ENCODE measurements at places on chromosomes 3 and 15.
A peak's percentile ranks its signal among the peaks of the same experiment; 100 is the strongest.

GRCh38 chr3:112653881-112654300 lies 12.9 kb upstream of the CCDC80 start:
- no peak for DNase-seq

DNA sequence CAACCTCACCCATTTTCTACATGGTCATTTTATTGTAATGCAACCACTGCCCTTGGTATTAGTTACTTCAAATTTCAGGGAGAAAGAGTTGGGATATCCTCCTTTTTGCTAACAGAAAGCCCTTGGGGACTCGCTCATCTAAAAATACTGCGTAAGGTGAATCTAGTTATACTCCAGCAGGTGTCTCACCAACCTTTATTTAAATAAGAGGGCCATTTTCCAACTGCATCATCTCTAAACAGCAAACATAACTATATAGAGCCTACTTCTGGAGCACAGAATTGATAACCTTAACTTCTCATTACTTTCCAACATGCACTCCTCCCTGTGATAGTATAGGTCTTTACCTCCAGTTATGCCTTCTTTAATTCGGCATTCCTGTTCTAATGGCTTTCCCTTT lies 77.5 kb downstream of the TBL1XR1 start:
- no peak for DNase-seq

GRCh38 chr3:126693921-126694320 lies 10.1 kb upstream of the CHCHD6 start:
- DNase-seq, result no peak

GRCh38 chr3:52128118-52128683 lies 26.0 kb downstream of the POC1A start:
- no peak for DNase-seq

- no peak for DNase-seq
Observed at GRCh38 chr15:55899537-55899936, 93.9 kb downstream of the NEDD4 start.

DNA sequence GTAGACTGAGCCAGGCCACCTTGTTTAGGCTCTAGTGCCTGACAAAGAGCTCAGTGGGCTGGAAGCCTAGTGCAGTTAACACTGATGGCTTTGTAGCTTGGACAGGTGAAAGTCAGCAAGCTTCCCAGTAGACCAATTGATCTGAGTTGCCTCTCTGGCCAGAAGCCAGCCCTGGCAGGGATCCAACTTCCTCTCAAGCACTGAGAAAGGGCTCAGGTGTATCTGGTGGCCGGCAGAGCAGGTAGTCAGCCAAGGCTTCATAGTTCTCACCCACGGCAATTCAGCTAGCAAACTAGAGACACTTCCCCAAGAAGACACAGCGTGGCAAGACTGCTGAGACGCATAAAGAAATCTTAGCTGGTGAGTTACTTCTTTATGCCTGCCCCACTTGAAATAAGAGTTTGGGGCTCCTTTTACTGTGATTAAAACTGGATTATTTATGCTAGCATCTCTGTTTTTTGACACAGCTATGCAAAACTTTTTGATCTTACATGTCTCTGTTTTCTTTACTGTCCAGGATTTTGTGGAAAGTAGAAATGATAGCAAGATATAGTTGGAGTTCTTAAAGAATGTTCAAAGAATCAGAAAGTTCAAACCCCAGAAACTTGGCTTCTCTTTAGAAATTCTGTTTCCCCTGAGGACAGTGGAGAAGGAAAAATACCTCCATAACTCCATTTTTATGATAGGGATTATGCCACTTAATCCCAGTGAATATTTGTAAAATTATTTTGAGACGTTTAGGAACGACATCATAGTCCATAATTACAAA lies 8.4 kb upstream of the CA12 start:
- DNase-seq, result no peak

DNA sequence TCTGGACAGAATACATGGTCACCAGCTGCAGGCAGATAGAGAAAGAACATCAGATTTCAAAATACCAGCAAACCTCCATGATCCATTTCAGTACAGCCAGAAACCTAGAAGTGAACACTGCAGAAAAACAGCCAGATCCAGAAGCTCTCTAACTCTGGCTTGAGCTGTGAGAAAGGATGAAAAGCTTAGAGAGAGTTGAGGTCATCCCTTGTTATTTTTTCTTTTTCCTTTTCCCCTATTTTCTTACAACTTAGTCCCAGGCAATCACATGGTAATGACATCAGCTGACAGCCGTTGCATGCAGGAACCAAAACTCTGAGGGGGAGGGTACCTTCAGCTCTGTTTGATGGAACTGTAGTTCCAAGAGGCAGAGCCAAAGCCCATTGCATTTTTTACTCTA lies 113.2 kb downstream of the TCF12 start:
- peak; percentile 53 for DNase-seq

DNA sequence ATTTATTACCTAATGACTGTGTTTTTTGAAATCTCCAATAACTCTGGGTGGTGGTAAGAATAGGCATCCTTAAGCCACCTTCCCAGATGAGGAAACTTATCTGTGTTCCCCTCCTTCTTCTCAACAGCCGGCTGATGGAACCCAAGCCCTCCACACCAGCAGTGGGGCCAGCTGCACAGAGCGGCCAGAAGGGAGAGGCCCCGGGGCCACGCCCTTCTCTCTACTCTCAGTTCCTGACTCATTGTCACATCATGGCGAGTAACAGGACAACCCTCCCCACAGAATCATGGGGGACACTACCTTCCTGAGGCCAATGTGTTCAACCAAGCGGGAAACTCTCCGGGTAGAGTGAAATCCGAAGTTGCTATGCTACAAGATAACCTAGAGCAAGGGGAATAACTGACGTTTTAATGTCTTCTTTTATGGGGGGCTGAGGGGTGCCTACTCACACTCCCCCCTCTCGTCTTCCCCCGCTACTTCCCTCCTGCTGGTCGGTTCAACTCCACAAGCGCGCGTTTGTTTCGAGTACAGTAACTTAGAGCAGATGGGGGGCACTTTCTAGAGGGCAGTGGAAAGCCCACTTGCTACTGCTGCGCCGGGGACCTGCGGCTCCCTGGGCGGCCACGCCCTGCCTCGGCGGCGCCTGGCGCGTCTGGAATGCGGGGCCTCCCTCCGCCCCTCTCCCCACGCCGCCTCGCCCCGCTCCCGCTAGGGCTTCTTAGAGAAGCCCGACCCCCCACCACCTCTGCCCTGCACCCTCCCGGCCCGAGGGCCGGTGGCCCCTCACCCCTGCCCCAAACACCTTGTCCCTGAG lies 621 bp downstream of the ANXA2 start:
- peak; percentile 66 for DNase-seq

DNA sequence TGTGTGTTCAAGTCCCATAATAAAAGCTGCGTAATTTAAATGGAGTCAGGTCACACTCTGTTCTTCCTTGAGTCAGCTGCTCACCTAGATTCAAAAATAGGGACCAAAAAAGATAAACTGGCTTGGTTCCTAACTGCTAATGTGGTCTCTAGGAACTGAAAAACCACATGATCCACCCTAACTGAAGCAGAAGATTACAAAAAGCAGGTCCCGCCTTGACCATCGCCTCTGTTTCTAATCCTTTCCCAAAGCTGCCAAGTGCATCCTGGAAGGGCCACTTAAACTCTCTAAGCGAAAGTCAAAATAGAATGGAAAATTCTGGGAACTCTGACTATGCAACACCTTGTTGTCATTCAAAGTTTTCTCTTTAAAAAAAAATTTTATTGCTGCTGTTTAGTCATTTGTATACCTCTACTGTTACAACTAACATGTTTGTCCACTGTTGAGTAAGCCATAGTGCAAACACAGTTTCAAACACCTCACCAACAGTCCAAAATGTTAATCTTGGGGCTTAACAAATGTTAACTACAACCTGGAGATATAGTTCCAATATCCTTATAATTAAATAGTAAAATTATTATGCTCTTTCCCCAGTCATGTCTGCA lies 88.9 kb upstream of the THBS1 start:
- DNase-seq, result no peak

GRCh38 chr15:67134871-67135492 lies 69.6 kb downstream of the SMAD3 start:
- no peak for DNase-seq

GRCh38 chr3:156489462-156489911 lies 65.4 kb downstream of the SSR3 start:
- DNase-seq, result peak; percentile 64

- DNase-seq, result no peak
Observed at GRCh38 chr3:187110156-187110555, 29.1 kb downstream of the RPL39L start.

GRCh38 chr15:56866803-56867202 lies 51.6 kb upstream of the TCF12 start:
- no peak for DNase-seq

GRCh38 chr3:63762180-63762579 lies 56.9 kb upstream of the C3orf49 start:
- peak; percentile 59 for DNase-seq

DNA sequence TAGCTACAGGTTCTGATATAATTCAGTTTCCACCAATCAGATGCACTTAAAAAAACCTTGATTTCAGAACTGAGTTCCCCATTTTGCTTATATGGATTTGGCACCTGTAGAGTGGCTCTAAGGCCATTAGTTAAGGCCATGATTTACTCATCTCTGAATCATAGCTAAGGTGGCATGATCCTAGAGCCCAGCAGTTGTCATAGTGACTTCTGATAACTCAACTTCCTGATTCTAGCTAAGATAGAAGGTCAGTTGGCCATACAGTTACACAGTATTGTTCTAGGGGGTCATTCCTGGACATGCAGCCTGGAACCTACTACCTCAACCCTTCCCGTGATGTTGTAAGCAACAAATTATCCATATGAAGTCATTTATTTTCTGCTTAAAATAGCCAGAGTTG lies 15.9 kb upstream of the TMEM87A start:
- DNase-seq, result no peak

- no peak for DNase-seq
Observed at GRCh38 chr15:98951493-98952320, 55.9 kb downstream of the PGPEP1L start.

DNA sequence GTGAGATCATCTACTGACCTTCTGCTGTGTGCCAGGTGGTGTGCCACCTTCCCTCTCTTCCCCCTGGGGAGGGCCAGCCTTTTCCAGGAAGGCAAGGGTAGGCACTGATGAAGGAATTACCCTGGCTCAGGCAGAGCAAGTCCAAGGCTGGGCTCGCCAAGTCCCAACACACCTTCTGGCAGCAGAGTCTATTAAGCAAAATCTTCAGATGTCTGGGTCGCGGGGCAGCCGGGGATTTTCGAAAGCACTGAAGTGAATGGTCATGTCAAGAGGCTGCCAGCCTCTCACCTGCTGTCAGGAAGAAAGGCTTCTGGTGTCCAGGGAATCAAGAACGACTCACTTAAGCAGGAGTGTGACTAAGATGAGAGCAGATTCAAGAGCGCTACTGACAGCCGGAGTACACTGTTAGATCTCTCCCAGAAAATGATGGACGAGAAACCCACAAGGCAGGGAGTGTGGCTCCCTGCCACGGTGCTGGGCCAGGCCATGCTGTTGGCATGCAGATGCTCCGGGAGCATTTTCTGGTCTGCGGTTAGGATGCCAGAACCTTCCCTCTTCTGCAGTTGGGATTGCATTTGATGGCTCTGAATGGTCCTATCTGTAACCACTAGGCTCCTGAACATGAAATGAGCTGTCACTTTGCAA lies 479.8 kb downstream of the SHQ1 start:
- peak; percentile 35 for DNase-seq

- no peak for DNase-seq
Observed at GRCh38 chr3:178778589-178778988, 242.4 kb downstream of the KCNMB2 start.

DNA sequence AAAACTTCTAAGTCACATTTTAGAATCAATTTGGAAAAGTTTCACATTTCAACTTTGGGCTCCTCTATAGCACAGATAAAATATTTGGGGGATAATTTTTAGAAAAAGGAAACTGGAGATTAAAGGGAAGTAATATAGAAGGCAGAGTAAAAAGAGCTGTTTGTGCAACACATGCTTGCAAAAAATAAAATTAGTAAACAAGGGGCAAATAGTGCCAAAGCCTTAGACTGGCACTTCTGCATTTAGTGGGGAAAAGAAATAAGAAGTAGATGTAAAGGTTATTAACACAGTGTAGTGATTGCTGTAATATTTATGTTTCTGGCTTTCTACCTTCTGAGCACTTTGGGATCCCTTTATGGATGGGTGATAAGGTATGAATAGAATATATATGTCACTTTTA lies 246.6 kb downstream of the CBLB start:
- no peak for DNase-seq

DNA sequence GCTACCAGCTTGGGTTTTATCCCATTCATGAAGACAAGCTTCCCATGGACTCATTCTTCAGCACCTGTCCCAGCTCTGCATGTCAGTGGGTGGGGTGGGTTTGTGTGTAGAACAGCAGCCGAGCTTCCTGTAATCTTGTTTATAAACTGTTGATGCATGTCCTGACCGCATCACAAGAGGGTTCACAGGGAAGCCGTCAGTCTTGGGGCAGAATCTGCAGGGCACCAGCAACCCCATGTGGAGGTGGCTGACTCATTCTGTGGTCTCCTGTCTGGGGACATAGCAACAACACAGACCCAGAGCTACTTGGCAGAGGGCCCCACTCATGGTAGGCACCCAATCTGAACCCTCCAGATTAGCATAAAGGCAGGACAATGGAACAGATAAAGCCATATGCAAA lies 35.6 kb downstream of the DAPK2 start:
- peak; percentile 89 for DNase-seq

GRCh38 chr15:53976844-53977392 lies 1.3 kb upstream of the UNC13C start:
- DNase-seq, result no peak

DNA sequence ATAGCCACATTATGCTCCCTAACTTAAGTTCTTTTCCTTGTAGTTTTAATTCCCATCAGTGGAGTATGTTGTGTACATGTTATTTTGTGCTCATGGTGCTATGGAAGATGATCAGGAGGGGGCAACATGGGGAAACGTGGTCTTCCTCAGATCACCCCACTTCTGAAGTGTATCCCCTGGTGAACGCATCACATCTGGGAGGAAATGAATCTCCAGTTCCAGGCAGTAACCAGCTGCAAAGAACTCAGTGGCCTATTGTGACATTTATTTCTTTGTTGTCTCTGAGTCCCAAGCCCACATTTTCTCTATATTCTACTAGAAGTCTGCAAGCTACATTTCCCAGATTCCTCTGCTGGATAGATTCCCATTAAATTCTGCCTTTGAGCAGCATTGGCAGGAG lies 217.0 kb downstream of the SATB1 start:
- DNase-seq, result no peak

GRCh38 chr3:169841171-169841570 lies 28.5 kb upstream of the LRRC34 start:
- no peak for DNase-seq

DNA sequence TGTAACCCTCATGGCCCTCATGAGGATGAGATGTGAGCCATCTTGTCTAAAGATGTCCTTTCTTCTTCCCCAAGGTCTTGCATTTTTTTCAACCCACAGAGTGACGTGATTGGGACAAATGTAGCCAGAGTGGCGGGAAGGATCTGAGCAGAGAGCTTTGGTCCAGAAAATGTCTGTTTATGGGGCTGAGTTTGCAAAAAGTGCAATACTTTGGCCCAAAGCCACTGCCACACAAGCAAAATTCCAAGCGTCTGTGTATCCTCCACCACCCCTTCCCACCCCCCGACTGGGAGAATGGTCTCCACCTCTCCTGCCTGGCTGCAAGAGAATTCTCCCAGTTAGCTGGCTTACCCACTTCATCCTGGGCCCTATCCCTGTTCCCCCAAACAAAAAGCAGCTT lies 246.9 kb upstream of the LRIG1 start:
- no peak for DNase-seq

Measured in stromal cell of bone marrow (primary cell).